ENCODE measurements at places on chromosomes 7 and 10. TPM values are rescaled to one million over a fixed set of nuclear protein-coding genes. Genes with fewer than 3 reads are reported as not detected.

Gene PKD2L1
- not detected for total RNA-seq

Gene VSTM2A
- not detected for total RNA-seq

Gene SYT15
- 0.89 TPM for total RNA-seq

Gene MRLN
- not detected for total RNA-seq

Gene IKZF1
- under 0.01 TPM for total RNA-seq

Gene ZNF488
- total RNA-seq = 0.25 TPM

Gene RADIL
- 0.63 TPM for total RNA-seq

Gene SLC39A12
- not detected for total RNA-seq

Gene CDCA7L
- total RNA-seq = 28.1 TPM

Gene SKIDA1
- total RNA-seq = 3.3 TPM

Gene AKR1C1
- total RNA-seq = 2.4 TPM

Gene SPDYE11
- not detected for total RNA-seq

Gene CAV2
- total RNA-seq = 106 TPM

Gene GET4
- total RNA-seq = 43.9 TPM

Gene EBF3
- total RNA-seq = 0.16 TPM

Gene AZGP1
- not detected for total RNA-seq

Gene TAS2R5
- total RNA-seq = 1.1 TPM

Gene IGF2BP3
- total RNA-seq = 39.0 TPM

Gene CYP2C19
- total RNA-seq = not detected

Gene ANKRD26
- 2.0 TPM for total RNA-seq

Gene CALCR
- total RNA-seq = not detected

Gene SHOC2
- 16.3 TPM for total RNA-seq

Gene SRRM3
- total RNA-seq = 0.16 TPM

Gene WDR86
- 43.2 TPM for total RNA-seq

Gene GATA3
- 0.76 TPM for total RNA-seq

Gene INA
- total RNA-seq = 2.9 TPM

Gene ODAD2
- total RNA-seq = 2.3 TPM

Gene EEPD1
- 12.5 TPM for total RNA-seq

Gene SPDYE5
- not detected for total RNA-seq

Gene SUN3
- total RNA-seq = not detected

Gene CPVL
- 10.3 TPM for total RNA-seq

Gene MSMB
- not detected for total RNA-seq

Gene SMKR1
- total RNA-seq = 0.33 TPM

Gene SPDYE8
- not detected for total RNA-seq

Gene SLC26A3
- not detected for total RNA-seq

Gene LRIT1
- total RNA-seq = not detected

Gene PAPOLB
- under 0.01 TPM for total RNA-seq

Gene CYP26C1
- total RNA-seq = 0.63 TPM

Gene FAM25C
- not detected for total RNA-seq

Gene CNPY1
- total RNA-seq = not detected

Gene FAM171A1
- 28.5 TPM for total RNA-seq

Data from mesangial cell (primary cell).